ENCODE measurements at places on chromosomes 2 and 18. TPM values are rescaled to one million over a fixed set of nuclear protein-coding genes. Genes with fewer than 3 reads are reported as not detected.

DNA sequence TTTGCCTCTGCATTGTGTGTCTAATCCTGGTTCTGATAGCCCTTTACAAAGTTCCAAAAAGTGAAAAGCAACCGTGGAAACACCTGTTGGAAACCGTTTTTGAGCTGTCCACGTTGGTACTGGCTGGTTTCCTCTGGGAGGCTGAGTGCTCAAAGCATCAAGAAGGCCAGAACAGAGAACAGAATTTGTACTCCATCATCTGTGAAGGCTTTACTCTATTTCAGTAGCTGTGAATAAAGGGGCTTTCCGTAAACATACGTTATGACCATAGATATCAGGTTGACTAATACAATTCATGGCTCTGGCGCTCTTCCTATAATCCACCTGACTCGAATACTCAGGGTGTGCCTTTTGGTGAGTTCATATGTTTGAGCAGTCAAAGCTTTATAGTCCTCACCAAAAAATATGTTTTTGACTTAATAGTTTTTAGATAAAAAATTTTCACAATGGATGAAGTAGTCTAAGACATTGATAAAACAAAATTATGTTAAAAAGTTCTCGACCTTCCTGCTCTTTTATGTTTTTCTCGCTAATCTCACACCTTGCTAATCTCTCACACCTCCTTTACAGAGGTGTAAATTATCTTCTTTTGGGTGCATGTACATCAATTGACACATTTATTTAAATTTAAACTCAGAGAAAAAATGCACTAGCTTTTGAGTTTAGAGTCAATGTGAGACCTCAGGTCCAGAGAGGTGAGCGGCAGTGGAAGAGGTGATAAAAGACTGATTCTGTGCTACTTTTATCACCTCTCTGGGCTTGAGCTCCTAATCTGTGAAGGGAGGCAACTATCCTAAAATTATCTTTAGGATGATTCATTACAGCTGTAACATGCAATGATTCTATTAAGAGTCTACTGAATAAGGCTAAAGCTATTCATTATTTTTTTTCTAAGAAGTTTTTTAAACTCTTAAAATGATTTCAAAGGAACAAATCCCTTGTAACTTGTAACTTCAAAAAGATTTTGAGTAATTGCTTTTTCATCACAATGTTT, 65.3 kb downstream of the CXCR4 start:
- H3K36me3 ChIP-seq = no peaks in the 10 kb centered on the region
- peaks cover 93% of the 10 kb centered on the region for H3K4me1 ChIP-seq
- no peaks in the 10 kb centered on the region for H3K27me3 ChIP-seq
- peak overlapping the region; percentile 31 for H3K27ac ChIP-seq
- H3K4me3 ChIP-seq = no peak overlapping the region

Gene CD226
- polyA plus RNA-seq = 73.1 TPM

GRCh38 chr2:33202641-33203522, 256.1 kb downstream of the LTBP1 start:
- H3K4me1 ChIP-seq = no peaks in the 10 kb centered on the region
- no peak for DNase-seq
- H3K4me3 ChIP-seq = no peak overlapping the region
- no peak overlapping the region for H3K27ac ChIP-seq
- H3K27me3 ChIP-seq = no peaks in the 10 kb centered on the region

GRCh38 chr2:26461601-26462023, 16.3 kb downstream of the OTOF start:
- H3K27me3 ChIP-seq = no peaks in the 10 kb centered on the region
- no peak overlapping the region for H3K4me3 ChIP-seq
- no peak for DNase-seq

Gene EN1
- polyA plus RNA-seq = not detected

DNA sequence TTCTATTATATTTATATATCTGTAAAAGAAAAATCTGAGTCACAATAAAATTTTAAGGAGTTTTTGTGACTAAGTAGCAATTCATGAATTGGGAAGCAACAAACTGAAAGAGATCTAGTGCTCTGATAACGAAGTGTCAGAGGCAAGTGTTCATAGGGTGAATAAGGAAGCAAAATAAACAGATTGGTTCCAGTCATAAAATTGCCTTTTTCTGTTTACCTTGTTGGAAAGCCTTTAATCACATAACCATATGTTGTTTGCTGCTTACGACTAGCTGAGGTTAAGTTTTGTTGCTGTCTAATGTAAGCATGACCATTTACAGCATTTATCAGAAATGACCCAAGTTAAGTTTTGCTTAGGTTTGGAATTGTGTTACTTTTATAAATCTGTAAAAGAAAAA, 358.9 kb downstream of the ARL6IP6 start:
- H3K36me3 ChIP-seq = no peaks in the 10 kb centered on the region
- no peak for DNase-seq
- H3K27me3 ChIP-seq = no peaks in the 10 kb centered on the region
- H3K27ac ChIP-seq = no peak overlapping the region

GRCh38 chr2:54720563-54720962, 2.9 kb upstream of the EML6 start:
- no peak for DNase-seq
- no peak overlapping the region for H3K4me3 ChIP-seq
- H3K36me3 ChIP-seq = no peaks in the 10 kb centered on the region
- peaks cover 14% of the 10 kb centered on the region for H3K27me3 ChIP-seq
- no peak overlapping the region for H3K27ac ChIP-seq

- no peaks in the 10 kb centered on the region for H3K36me3 ChIP-seq
- peak overlapping the region; percentile 52 for H3K27ac ChIP-seq
- peaks cover 55% of the 10 kb centered on the region for H3K4me1 ChIP-seq
- H3K4me3 ChIP-seq = peak overlapping the region; percentile 80
- peak; percentile 25 for DNase-seq
- H3K27me3 ChIP-seq = no peaks in the 10 kb centered on the region
Measured at GRCh38 chr18:45997700-45998151, 30.6 kb upstream of the EPG5 start.

- no peak overlapping the region for H3K27ac ChIP-seq
- peak; percentile 19 for DNase-seq
- H3K27me3 ChIP-seq = no peaks in the 10 kb centered on the region
- no peak overlapping the region for H3K4me3 ChIP-seq
- H3K36me3 ChIP-seq = no peaks in the 10 kb centered on the region
- H3K4me1 ChIP-seq = no peaks in the 10 kb centered on the region
Measured at GRCh38 chr2:767440-767839, 90.2 kb upstream of the TMEM18 start.

Gene SLC9A4
- polyA plus RNA-seq = not detected

GRCh38 chr2:31080361-31080760, 57.9 kb downstream of the GALNT14 start:
- no peak for DNase-seq
- no peaks in the 10 kb centered on the region for H3K27me3 ChIP-seq
- no peaks in the 10 kb centered on the region for H3K4me1 ChIP-seq
- no peak overlapping the region for H3K4me3 ChIP-seq
- H3K36me3 ChIP-seq = no peaks in the 10 kb centered on the region

GRCh38 chr2:3776311-3776710, 72.9 kb downstream of the DCDC2C start:
- no peaks in the 10 kb centered on the region for H3K36me3 ChIP-seq
- DNase-seq = no peak
- no peaks in the 10 kb centered on the region for H3K27me3 ChIP-seq
- H3K4me3 ChIP-seq = no peak overlapping the region
- H3K27ac ChIP-seq = no peak overlapping the region

Data from CD4-positive, alpha-beta memory T cell (primary cell).